ENCODE measurements at places on chromosomes 13 and 19.

GRCh38 chr13:38998739-38999138, 8.1 kb upstream of the STOML3 start:
- no peak for DNase-seq

DNA sequence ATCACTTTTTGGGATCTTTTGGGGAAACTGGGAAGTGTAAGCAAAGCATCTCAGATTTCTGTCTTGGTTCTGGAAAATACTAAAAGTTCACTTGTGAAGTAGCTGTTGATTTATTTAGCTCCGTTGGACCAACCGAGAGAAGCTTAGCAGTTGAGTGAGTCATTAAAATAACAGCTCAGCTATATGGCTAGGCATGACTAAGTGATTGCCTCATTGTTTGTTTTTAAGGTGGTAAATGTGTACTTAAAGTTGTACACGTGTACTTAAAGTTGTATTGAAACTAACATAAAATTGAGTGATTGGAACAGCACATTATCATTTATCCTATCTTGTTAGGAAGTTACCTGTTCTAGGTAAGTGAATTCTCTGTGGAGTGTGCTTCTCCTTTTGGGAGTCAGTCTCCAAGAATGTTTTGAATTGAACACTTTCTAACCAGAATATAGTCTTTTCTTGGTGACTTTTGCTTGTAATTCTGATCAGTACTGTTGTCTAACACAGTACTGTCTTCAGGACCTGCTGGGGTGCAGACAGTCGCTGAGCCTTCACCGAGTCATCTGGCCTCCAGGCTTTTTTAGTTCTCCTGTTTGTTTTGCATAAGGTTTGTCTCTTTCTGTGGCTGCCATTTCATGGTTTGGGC, 2.9 kb upstream of the DCUN1D2 start:
- DNase-seq, result no peak

- DNase-seq, result no peak
These were observed 23.1 kb downstream of the FNDC3A start for GRCh38 chr13:48998641-48999292.

DNA sequence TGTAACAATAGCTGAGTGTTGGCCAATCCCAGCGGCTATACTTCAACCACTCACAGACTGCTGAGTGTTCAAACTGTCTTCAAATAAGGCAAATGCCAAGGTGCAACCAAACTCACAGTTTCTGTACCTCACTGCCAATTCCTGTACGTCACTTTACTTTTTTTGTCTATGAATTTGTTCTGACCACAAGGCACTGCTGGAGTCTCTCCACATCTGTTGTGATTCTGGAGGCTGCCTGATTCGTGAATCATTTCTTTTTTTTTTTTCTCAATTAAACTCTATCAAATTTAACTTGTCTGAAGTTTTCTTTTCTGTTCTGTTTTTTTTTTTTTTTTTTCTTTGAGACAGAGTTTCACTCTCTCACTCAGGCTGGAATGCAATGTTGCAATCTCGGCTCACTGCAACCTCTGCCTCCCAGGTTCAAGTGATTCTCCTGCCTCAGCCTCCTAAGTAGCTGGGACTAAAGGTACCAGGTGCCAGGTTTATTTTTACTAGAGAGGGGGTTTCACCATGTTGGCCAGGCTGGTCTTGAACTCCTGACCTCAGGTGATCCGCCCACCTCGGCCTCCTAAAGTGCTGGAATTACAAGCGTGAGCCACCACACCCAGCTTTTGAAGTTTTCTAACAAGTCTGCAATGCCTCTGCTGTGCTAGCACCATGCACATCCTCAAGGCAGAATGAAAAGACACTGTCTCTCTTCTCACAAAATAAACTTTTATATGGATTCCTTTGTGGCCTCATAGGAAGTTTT, 401.7 kb downstream of the IRS2 start:
- no peak for DNase-seq

Measured in stimulated activated CD8-positive, alpha-beta memory T cell treated with anti-CD3 and anti-CD28 coated beads, Interleukin-7, amount 100 ng/mL, for 24 hours (primary cell).